ENCODE measurements at places on chromosomes 5 and 9.

GRCh38 chr9:136508729-136509500 lies 26.1 kb upstream of the SEC16A start:
- DNase-seq = no peak

DNA sequence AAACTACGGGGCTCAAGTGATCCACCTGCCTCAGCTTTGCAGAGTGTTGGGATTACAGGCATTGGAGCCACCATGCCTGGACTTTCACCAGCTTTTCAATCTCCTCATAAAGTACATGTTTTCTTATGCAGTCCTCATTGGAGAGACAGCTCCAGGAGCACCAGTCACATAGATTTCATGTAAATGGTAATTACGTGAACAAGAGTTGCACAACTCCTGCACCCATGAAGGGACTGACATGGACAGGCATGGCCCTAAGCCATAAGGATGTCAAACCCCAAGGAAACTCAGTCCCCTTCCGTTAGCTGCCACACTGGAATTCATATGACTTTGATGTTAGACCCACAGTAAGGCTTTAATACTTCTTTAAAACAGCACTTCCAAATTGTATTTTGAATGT lies 7.6 kb upstream of the ADGRV1 start:
- no peak for DNase-seq

DNA sequence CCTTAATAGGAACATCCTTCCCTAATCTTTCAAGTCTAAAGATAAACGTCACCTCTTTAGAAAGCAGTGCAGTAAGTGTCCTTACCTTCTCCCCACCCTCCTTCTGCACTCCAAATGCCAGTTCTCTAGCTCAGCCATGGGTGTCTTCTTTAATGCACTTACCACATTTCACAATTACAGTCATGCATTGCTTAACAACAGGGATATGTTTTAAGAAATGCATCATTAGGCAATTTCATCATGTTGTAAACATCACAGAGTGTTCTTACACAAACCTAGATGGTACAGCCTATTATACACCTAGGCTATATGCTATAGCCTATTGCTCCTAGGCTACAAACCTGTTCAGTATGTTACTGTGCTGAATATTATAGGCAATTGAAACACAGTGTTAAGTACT lies 91.2 kb downstream of the RFX3 start:
- DNase-seq = no peak

DNA sequence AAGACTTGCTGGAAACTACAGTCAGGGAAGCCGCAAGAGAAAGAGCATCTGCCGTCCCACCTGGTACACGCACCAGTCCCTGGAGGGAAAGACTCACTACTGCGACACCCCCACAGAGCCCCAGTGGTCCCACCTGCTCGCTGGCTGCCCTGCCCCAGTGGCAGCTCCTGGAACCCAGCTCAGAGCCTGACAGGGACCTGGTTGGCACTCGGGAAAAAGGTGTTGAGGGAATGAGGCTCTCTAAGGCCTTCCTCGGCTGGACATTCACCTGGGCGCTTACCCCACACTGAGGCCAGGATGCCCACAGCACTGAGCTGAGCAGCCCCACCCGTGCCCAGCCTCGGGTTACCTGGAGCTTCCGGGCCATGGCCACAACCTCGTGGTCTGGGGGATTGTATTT lies 19.7 kb downstream of the BRD3OS start:
- DNase-seq = no peak

DNA sequence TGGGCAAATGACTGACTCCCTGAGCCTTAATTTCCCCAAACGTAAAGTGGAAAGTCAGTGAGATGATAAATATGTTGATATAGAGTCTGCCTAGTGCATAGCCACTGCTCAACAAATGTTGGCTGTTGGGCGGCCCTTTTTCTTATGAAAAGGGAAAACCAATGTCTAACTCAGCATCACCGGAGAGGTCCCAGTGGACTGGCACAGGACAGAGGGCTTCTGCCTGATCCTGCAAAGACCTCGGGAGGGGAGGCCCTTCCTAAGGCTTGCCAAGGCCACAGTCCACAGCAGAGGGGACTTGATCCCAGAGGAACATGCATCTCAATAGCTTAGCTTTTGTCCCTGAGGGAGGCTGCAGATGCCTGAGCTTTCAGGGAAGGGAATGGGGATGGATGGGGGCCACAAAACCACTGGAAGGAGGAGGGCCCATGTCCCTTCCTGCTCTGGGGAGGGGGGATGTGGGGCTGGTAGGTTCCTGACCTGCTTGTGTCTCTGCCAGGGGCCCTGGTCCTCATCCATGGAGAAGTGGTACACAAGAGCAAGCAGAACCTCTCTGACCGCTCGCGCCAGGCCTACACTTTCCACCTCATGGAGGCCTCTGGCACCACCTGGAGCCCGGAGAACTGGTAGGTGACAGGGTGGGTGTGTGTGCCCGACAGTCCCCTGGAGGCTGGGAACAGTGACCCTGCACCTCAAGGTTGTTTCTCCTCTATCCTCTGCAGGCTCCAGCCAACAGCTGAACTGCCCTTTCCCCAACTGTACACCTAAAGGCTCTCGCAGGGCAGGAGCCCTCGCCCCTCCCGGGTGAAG lies 6.3 kb downstream of the DOLK start:
- DNase-seq = no peak

DNA sequence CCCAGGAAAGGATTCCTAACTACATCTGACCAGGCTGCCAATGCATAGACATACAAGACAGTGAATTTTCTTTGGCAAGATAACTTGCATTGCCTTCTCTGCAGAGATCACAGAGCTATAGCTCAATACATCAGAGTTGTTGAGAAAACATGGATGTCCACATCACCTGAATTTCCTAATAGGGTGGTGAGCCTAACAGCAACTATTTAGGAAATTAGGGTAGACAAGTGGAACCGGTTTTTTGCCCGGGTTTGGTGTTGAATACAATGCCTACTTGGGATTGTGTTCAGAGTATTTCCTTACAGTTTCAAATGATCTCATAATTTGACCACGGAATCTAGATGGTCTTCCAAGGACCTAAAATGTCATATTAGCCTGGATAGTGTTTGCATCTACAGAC lies 262.7 kb downstream of the KIF4B start:
- DNase-seq = no peak

- DNase-seq = no peak
Measured at GRCh38 chr5:91207248-91207647, 175.9 kb downstream of the ARRDC3 start.

GRCh38 chr9:137295238-137295811 lies 6.7 kb downstream of the NRARP start:
- no peak for DNase-seq

DNA sequence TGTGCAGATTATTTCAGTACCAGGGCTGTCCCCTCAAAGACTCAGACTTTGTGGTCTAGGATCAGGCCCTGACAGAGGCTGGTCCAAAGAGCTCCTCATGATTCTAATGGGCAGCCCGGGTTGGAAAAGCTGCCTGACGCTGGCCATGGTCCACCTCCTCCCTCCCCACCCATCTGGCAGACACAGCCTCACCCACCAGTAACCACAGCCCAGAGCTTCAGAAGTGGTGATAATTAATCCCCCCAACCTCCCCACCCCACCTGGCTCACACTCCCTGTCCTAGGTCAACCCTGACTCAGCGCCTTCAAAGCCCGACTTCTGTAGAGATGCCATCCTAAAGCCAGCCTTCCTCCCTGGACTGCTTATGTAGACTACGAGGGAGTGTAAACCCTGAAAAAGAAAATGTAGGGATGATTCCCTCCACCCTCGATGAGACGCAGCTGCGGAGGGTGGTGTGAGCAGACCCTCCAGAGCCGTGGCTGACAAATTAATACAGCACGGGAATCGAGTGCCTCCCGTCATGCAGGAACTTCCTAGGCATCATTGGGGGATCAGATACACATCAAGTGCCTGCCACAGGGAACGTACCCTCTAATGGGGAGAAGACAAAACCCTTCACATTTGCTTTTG lies 7.0 kb downstream of the UBE2QL1 start:
- DNase-seq = no peak

Measured in HS-27A (cell line).